Inflammatory macrophage treated with lipopolysaccharide for 4 hours (primary cell): ENCODE measurements at places on chromosomes 13 and 19.
A peak's percentile ranks its signal among the peaks of the same experiment; 100 is the strongest.

- DNase-seq, result no peak
These were observed 3.5 kb upstream of the ZNF358 start for GRCh38 chr19:7512400-7512851.

GRCh38 chr19:14054721-14055120 is 7.2 kb downstream of the PALM3 start:
- no peak for DNase-seq

GRCh38 chr19:18948075-18948975 is 7.3 kb upstream of the HOMER3 start:
- DNase-seq, result no peak

- no peak for DNase-seq
These were observed 337.6 kb downstream of the SLITRK6 start for GRCh38 chr13:85461621-85462020.

DNA sequence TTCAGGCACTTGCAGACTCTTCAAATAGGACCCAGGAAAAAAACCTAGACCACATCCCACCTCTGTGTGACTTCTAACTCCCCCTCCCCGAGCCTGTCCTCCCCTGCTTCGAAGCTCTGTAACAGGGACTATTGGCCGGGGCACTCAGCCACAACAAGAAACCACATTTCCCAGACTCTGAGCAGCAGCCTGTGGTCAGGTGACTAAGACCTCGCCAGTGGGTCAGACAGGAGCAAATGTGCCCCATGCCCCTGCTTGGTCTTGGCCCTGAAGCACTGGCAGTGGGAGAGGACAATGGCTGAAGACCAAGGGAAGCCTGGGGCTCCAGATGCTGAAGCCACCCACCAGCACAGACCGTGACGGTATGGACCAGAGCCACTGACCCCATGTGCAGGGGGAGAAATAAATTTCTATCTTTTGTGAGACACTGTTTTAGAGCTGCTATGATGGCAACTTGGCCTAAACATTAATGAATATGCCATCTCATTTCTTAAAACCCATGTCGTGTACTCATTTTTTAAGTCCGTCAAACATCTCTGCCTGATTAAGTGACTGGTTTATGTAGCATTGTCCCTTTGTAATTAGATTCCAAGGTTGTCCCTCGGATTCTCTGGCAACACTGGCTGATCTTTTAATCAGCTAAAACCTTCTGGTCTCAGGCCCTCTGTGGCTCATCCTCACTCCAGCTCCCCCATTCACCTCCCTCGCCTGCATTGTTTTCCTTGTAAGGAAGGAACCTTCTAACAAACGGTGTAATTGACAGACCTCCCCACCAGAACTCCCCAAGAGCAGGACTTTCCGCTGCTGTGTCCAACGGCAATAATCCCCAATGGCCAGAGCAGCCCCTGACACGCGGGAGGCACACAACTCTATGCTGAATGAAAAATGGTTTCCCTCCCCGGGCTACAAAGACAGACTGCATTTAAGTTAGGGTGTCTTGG is 98.4 kb downstream of the STK24 start:
- no peak for DNase-seq

DNA sequence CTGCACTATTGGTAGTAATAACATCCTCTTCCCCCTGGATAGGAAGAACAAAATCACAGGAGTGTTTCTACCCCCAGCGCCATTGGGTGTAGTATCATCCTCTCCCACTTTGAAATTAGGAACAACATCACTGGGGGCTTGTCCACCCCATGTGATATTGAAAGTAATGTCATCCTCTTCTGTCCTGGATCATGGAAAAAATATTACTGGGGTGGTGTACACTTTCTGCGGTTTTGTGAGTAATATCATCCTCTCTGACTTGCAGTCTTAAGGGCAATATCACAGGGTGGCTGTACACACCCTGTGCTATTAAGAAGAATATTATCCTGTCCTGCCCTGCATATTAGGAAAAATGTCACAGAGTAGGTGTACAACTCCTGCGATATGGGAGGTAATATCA is 4.9 kb upstream of the RGCC start:
- no peak for DNase-seq

- DNase-seq, result no peak
These were observed 15.4 kb downstream of the TNFAIP8L1 start for GRCh38 chr19:4654437-4655361.

GRCh38 chr13:41639237-41639904 is 182.0 kb downstream of the RGCC start:
- DNase-seq, result no peak

GRCh38 chr13:43316946-43317353 is 293.6 kb downstream of the DNAJC15 start:
- DNase-seq, result peak; percentile 67

GRCh38 chr13:26326562-26326961 is 72.6 kb downstream of the CDK8 start:
- no peak for DNase-seq

GRCh38 chr19:54674021-54674617 is 11.3 kb downstream of the LILRB4 start:
- peak; percentile 72 for DNase-seq

GRCh38 chr13:66950666-66951065 is 279.5 kb downstream of the PCDH9 start:
- no peak for DNase-seq

- no peak for DNase-seq
These were observed 58.4 kb downstream of the SPRYD7 start for GRCh38 chr13:49877629-49878218.

DNA sequence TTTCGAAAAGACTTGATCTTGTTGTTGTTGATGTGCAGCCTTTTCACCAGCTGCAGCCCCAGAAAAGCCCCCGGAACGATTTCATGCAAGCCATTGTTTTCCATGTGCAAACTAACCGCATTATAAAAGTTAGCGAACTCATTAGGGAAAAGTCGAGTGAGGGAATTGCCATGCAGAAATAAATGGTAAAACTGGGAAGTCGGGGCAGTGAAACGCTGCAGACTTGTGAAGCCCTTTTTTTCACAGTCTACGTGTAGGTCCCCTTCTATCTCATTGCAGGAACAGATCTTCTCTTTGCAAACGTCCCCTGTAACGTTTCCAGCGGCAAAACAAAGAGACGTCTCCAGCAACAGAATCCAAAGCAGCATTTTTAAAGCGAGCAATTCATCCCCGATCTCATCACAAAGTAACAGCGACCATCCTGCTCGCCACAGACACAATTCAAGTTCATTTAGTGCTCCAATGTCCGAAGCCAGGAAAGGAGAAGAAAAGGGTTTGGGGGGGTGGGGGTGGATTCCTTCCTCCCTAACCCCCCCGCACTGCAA is 1.1 kb downstream of the SLITRK1 start:
- no peak for DNase-seq

DNA sequence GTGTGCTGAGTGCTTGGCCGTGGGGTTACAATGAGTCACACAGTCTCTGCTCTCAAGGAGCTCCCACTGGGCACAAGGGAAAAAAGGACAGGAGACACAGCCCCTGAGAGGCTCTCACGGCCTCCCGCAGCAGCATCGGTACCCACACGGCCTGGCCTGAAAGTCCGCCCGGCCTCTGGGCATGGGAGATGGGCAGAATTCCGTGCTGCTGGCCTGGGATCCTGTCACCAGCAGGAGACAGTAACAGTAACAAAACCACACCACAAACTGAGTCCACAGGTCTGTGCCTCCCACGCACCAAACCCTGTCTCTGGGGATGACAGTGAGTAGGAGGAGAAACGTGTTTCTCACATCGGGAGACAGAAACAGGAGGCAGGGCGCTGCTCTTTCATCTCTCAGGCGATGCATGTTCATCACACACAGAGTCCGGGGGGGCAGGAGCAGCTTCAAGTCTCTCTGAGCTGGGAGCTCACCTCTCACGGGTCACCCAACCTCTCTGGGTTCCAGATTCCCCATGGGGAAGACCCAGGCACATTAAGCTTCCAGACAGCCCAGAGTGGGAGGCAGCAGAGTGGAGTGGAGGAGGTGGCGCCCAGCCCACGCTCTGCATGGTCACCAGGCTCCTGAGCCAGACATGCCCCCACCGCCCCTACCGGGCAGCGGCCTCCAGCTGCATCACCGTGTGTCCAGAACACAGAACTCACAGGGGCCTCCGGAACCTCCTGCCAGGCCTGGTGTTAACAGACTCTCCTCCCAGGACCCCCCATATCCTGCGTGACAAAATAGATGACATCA is 124.7 kb upstream of the VSTM2B start:
- DNase-seq, result no peak

DNA sequence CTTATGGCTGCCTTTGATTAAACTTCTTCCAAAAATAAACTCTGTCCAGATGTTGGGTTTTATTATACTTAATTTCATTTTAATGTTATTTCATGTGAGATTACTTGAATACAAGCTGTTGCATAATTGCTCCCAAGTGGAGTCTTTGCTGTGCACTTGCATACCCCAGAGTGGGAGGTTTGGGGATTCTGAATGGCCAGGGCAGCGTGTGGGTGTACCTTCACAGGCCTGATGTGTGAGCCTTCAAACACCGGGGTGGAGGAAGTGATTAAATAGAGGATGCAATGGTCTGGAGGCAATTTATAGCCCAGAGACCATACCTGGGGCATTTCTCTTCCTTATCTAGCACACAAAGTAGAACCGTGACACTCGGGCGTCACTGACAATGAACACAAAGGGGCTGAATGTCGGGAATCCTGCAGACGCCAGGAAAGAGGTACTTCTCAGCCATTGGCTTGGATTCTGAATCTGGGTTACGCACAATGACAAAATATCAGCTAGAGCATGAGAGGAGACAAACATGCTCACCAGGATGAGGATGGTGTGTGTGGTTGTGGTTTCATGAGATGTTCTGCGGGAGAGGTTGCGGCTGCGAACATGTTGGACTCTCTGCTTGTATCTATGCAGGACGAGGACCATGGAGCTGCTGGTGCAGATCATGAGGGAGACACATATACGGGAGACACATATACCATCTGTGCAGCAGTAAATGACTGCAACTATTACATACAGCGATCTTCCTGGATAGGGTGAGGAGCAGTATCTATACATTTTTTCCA is 7.1 kb upstream of the LILRA5 start:
- peak; percentile 34 for DNase-seq

DNA sequence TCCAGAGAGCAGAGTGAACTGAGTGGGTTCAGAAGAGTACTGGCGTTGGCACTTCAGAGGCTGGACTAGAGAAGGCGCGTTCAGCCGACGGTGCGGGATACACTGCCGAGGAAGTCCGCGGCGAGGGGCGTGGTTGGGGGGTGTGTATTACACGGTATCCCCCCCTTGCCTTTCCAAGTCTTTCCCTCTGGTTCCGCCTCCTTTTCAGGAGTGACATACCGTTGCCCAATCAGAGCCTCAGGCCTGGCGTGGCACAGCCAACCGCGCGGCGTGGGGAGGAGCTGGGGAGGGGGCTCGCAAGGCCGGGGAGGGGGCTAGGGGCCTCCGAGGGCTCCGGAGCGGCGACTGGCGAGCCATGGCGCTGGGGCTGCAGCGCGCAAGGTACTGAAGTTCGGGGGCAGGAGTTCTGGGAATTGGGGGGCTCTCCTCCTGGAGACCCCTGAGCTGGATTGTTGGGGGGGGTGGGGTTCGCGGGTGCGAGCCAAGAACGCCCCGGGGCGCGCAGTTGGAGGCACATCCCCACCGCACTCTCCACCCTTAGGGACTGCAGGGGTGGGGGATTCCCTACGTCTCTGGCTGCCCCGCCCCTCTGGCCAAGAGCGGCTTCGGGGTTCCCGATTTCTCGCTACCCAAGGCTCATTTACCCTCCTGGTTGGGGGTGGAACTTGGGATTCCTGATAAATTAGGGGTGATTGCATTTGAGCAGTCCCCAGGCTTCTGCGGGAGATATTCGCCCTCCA is at the start of gene HIF3A:
HIF3A (plus strand) TSS at position 321 of the 740 bp plus-strand sequence; CDS start at position 356, 35 bp downstream.
- DNase-seq, result peak; percentile 2

DNA sequence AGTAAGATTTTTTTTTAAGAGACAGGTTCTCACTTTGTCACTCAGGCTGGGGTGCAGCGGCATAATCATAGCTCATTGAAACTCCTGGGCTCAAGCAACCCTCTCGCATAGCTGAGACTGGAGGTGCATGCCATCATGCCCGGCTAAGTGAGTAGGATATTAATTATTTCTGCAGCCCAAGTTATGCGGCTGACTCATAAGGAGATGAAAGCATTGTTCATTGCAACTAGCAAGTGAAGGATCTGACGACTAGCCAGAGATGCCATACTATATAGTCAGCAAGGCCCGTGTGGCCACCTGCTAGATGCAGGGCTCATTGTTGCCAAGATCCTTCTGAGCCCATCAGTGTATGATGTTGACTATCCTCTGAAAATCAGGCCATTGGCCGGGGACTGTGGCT is 45.2 kb downstream of the ABCC4 start:
- no peak for DNase-seq

GRCh38 chr19:51434456-51434855 is 17.0 kb upstream of the SIGLEC10 start:
- peak; percentile 53 for DNase-seq

DNA sequence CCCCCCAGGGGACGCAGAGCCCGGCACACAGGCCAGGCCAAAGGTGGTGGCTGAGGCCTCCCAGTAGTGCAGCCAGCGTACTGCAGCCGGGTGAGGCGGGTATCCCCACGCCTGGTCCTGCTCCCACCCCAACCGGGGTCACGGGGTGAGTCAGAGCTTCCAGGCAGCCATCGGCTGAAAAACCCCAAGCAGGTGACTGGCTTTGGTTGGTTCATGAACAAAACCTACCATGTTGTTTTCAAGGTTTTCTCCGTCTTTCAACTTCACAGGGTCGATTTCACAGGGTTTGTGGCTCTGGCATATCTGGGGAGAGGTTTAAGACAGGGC is 42.1 kb upstream of the C13orf46 start:
- DNase-seq, result no peak

GRCh38 chr13:61960981-61961380 is 545.3 kb upstream of the PCDH20 start:
- DNase-seq, result no peak

GRCh38 chr19:15170345-15170744 is 30.4 kb downstream of the NOTCH3 start:
- no peak for DNase-seq

DNA sequence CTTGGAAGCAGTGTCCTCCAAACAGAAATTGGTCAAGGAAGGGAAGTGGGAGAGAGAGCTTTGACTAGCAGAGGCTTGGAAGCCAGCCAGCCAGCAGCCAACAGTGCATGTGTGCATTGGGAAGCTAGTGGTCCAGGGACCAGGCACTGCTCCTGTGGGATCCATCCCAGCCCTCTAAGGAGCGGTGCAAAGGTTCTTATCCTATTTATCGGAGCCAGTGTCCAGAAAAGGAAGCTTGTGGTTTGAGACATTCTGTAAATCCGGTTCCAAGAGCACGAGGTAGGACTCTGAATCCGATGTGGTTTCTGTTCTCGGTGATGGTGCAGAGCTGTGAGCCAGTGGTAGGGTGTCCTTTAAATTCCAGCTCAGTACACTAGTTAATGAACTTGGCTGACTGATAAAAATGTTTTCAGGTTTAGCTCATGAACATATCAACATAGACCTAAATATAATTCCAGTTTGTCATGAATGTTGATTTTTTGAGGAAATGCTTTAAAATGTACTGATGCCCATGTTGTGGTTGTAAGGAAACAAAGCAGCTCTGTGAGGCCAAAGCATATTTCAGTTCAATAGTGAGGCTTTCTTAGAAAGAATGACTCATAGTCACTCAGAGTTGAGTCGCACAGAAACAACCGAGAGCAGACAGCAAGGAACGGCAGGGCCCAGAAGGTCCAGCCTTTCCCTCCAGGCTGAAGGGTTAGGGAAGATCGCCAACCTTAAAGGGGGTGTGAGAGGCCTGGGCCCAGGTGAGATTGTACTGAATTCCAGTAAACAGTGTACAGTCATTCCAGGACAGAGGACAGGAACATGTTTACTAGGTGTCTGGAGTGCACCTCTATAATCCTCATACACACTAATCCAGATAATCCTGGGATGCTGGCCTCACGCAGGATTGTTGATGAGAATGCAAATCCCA is 21.5 kb upstream of the GARRE1 start:
- peak; percentile 84 for DNase-seq
